ENCODE measurements at places on chromosomes 11 and 22.

DNA sequence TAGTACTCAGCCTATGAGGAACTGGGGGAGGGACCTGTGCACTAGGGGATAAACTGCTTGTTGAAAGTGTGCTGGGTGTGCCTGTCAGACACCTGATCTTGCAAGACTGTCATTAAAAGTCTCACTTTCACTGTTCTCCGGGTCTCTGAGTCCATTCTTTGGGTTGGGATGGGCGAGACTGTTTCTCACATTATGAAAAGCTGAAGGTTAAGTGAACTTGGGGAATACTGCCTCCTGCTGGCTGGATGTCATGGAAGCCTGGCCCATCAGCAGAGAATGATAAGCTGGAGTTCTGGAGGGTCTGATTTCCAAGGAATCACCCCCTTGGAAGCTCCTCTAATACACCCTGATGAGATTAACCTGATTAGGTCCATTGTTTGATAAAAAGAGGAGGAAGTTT lies 9.0 kb upstream of the VPREB1 start:
- DNase-seq: peak; percentile 33

DNA sequence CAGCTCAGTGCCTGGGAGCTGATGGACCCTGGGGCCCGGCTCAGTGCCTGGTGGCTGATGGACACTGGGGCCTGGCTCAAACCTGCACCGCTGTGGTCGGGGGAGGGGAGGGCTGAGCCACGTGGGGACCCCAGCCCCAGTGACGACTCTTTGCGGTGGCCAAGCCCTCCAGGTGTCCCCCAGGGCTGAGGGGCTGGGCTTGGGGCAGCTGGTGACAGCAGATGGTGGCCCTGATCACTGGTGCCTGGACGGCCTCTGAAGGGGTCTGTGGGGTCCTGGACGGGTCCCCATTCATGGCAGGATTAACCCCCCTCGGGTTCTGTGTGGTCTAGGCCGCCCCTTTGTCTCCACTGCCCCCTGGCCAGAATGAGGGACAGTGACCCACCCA lies 3.4 kb upstream of the MUC5B start:
- no peak for DNase-seq

- no peak for DNase-seq
Measured at GRCh38 chr11:3994030-3994640, 100.5 kb upstream of the RRM1 start.

GRCh38 chr11:65291613-65292012 lies 23.1 kb upstream of the CDC42EP2 start:
- no peak for DNase-seq

DNA sequence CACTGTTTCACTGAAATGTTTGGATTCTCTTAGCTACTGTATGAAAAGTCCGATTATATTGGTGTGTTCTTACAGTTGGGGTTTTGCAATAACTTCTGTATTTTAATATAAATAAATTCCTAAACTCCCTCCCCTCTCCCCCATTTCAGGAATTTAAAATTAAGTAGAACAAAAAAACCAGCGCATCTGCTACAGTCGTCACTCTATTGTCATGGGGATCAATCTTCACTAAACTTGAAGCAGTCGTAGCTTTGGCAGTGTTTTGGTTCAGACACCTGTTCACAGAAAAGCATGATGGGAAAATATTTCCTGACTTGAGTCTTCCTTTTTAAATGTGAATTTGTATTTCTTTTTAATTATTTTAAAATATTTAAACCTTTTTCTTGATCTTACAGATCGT lies 9.4 kb downstream of the PIWIL3 start:
- no peak for DNase-seq

GRCh38 chr11:66976028-66976467 lies 944 bp downstream of the C11orf86 start:
- no peak for DNase-seq

- no peak for DNase-seq
Measured at GRCh38 chr11:132134322-132134721, 763.9 kb downstream of the NTM start.

DNA sequence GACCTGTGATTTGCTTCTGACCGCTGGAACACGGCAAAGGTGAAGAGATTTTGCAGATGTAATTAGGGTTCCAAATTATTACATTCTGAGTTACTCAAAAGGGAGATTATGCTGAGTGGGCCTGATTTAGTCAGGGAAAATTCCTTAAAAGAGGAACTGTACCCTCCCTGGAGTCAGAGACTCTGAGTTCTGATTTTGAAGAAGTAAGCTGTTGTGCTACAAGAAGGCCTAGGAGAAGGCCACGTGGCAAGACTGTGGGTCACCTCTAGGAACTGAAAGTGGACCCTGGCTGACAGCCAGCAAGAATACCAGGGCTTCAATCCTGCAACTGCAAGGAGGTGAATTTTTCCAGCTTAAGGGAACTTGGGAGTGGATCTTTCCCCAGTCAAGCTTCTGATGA lies 45.3 kb downstream of the CHRDL2 start:
- DNase-seq: no peak

- no peak for DNase-seq
Measured at GRCh38 chr11:12864316-12865156, 144.6 kb upstream of the RASSF10 start.

GRCh38 chr22:31537019-31537535 lies 40.7 kb downstream of the SFI1 start:
- DNase-seq: no peak

DNA sequence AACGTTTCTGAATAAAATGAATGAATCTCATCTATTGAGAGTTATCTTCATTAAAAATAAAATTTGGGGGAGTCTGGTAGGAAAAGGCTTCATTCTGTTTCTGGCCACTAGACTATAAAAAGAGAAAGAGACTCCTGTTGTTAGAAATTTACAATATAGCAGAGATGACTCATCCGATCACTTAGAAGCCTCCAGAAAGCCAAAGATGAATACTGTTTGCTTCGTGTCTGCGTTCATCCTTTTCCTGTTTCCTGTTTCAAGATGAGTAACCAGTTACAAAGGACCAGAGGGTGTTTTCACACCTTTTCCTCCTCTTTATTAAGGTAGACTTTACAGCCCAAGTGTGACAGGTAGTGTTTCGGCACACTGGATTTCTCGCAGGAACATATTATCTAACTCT lies 1120.7 kb downstream of the LRRC4C start:
- DNase-seq: no peak

DNA sequence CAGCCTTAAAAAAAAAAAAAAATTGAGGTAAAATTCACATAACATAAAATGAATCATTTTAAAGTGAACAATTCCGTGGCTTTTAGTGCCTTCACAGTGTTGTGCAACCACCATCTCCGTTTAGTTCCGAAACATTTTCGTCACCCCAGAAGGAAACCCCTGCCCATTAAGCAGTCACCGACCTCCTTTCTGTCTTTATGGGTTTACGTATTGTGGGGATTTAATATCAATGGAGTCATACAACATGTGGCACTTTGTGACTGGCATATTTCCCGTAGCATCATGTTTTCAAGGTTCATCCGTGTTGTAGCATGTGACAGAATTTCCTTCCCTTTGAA lies 65.5 kb downstream of the BCR start:
- no peak for DNase-seq

- DNase-seq: no peak
Measured at GRCh38 chr11:17722000-17722643, 2.8 kb downstream of the MYOD1 start.

DNA sequence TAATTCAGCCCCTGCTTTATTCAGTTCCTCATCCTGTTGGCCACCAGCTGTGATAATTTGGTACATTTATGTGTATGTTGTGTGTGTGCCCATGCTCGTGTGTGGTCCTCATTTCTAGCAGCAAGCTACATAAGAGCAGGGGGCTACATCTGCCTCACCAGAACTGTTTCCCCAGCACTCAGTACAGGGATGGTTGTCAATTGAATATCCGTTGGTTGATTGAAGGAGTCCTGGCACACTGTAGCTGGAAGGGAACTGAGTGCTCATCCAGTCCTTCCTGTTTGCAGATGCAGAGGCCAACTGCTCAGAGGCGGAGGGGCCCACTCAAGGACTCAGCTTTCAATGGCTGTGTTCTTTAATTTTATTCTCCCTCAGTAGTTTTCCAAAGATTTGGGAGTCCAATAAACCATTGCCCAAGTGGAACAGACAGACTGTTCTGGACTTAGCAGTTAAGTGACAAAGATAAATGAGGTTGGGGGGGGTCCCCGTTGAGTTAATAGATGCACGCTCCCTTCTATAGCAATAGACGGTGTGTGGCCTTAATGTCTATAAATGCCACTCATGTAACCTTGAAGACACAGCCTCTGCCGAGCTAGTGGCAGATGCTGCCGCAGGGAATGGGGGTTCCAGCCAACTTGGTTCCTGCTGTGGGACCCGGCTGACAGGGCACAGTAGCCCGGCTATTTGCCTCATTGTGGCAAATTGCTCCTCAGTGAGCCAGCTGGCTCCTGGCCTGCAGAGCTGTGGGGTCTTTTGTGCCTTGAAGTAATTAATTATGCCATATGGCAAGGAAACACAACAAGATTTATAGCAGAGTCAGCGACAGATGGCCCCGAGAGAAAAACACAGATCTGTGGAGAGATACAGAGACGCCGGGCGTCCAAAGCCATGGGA lies 71.4 kb upstream of the GRK3 start:
- no peak for DNase-seq

GRCh38 chr11:56103210-56103737 lies at the start of gene OR8H2:
TSS of gene OR8H2 (plus strand) at chr11:56103687. CDS start at chr11:56105043, 1,356 bp downstream.
- DNase-seq: no peak

- no peak for DNase-seq
Measured at GRCh38 chr11:133867456-133867855, 22.1 kb upstream of the SPATA19 start.

DNA sequence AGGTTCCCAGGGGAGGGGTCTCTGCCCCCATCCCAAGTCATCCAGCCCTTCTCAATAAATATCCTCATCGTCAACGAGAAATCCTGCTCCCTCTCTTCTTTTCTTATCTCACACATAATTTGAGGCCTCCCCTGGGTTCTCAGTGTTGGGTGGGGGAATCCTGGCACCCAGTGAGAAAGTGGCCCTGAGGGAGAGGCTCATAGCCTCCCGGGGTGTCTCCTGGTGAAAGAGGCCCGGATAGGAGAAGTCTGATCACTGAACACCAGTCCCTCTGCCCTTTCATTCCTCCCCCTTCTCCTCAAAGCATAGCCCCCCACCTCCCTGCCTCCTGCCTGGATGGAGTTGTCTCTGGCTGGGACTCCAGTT lies 35.3 kb downstream of the IGLL5 start:
- DNase-seq: no peak

DNA sequence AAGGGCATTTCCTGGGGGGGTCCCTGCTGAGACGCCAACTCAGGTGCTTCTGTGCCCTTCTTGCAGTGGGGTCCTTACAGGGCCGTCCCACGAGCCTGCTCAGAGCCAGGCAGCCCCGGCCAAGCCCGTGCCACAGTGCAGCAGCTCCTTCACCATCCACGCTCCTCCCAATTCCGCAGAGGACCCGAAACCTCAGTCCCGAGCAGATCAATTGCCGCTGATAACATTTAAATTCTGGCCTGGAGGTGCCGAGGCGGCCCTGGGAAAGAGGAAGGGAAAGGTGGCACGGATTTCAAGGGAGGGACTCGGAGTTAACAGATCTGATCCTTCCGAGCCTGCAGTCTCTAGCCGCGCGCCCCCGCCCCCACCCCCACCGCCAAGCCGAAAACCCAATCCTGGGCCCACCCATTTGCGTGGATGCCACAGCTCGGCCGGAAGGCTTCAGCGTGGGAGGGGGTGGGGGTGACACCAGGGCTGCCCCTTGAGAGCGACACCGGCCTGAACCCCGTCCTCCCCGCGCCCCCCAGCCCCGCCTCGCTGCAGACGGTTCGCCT lies 32.3 kb upstream of the JAM3 start:
- DNase-seq: no peak

- DNase-seq: no peak
Measured at GRCh38 chr22:47474895-47475294, 712.4 kb downstream of the TBC1D22A start.

GRCh38 chr22:42704896-42705295 lies 15.8 kb downstream of the A4GALT start:
- no peak for DNase-seq

DNA sequence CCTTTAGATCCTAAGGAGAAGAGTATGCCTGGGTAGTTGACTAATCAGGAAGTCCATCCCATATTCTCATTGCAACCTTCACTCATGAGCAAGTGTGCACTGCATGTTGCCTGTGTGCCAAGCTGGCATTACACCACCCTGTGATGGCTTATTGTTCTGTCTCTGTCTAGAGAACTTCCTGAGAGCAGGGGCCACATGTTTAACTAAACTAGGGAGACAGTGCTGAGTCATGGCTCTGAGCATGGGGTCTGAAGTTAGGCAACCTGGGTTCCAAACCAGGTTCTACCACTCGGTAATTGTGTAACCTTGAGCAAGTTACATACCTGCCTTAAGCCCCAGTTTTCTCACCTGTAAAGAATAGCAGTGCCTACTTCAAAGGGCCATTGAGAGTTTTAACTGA lies 39.6 kb downstream of the CSNK2A3 start:
- no peak for DNase-seq

GRCh38 chr11:68341557-68342458 lies 29.4 kb downstream of the LRP5 start:
- DNase-seq: no peak

DNA sequence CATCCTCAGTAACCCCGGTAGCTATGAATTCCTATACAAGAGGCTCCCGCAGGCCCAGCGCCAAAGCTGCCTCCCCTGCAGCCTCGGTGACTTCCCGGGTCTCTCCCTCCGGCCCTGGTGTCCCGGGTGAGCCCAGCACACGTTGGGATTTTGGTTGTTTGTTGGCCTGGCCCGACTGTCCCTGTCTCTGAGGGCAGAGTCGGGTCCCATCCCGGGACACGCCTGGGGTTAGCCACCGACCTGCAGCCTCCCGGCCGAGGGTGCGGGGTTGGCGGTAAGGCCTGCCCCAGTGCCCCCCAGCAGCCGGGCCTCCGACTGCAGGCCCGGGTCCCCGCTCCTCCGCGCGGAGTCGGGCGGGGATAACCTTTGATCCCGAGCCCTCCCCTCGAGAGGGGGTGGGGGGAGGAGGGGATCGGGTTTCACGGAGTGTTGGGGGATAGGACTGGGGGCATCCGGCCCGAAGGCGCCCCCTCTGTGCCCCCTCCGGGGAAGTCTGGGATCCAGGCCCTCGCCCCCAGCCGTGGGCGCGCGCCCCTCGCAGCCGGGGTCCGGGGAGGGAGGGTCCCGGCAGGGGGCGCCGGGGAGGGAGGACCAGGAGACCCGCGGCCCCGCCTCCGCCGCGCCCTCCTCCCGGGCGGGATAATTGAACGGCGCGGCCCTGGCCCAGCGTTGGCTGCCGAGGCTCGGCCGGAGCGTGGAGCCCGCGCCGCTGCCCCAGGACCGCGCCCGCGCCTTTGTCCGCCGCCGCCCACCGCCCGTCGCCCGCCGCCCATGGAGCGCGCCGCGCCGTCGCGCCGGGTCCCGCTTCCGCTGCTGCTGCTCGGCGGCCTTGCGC lies at the start of gene FBLN1:
Gene FBLN1 (plus strand): TSS at position 669 of the 835 bp plus-strand sequence. CDS start 103 bp downstream, at position 772.
- DNase-seq: no peak

GRCh38 chr11:116148056-116148455 lies 624.7 kb downstream of the BUD13 start:
- DNase-seq: no peak

DNA sequence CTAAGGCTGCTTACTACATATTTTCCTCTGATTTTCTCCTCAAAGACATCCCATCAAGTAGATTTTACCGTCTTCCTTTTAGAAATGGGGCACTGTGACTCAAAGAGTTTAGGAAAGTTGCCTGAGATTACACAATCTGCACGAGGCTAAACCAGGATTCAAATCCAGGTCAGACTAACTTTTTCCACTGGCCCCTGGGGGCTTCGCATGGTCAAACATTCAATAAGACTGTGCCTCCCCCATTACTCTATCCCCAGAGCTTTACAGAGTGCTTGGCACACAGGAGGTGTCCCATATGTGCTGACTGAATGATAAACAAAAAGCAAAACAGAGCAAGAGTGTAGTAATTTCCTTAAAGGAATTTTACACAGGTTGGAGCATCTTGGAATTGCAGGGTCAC lies 118.1 kb upstream of the TEAD1 start:
- DNase-seq: no peak

- DNase-seq: no peak
Measured at GRCh38 chr22:37898441-37899181, 7.5 kb upstream of the MICALL1 start.
